Bronchial smooth muscle cell (primary cell): ENCODE measurements at places on chromosomes 7 and 10. TPM values are rescaled to one million over a fixed set of nuclear protein-coding genes. Genes with fewer than 3 reads are reported as not detected.

Gene GLI3
- total RNA-seq = 4.9 and 6.4 TPM in 2 replicates

Gene BICC1
- 74.9 and 78.8 TPM in 2 replicates for total RNA-seq

Gene CTAGE8
- total RNA-seq = 0.16 and 0.60 TPM in 2 replicates

Gene IDI2
- total RNA-seq = 0.09 TPM in 1 of 2 replicates, not detected in the other

Gene COL13A1
- total RNA-seq = 9.3 and 16.9 TPM in 2 replicates

Gene OPN1SW
- not detected in 2 replicates for total RNA-seq

Gene LRGUK
- 0.09 and 0.16 TPM in 2 replicates for total RNA-seq

Gene ZNF503
- total RNA-seq = 6.7 and 16.4 TPM in 2 replicates

Gene CFAP58
- total RNA-seq = 0.69 and 1.3 TPM in 2 replicates

Gene TMEM248
- total RNA-seq = 39.9 and 60.6 TPM in 2 replicates

Gene ITGB8
- 51.7 and 61.1 TPM in 2 replicates for total RNA-seq

Gene EVX1
- not detected in 2 replicates for total RNA-seq

Gene MCM7
- 24.1 and 28.4 TPM in 2 replicates for total RNA-seq

Gene SDK1
- 1.4 and 7.8 TPM in 2 replicates for total RNA-seq

Gene IQUB
- 0.63 and 0.69 TPM in 2 replicates for total RNA-seq

Gene CPXM2
- total RNA-seq = 9.3 and 41.5 TPM in 2 replicates

Gene ENO4
- total RNA-seq = 0.32 and 0.34 TPM in 2 replicates

Gene ACBD7
- total RNA-seq = 0.43 and 0.79 TPM in 2 replicates

Gene MMRN2
- 1.5 and 4.6 TPM in 2 replicates for total RNA-seq

Gene FGFBP3
- 0.17 and 0.47 TPM in 2 replicates for total RNA-seq

Gene NEUROD6
- not detected in 2 replicates for total RNA-seq

Gene CAV2
- total RNA-seq = 35.8 and 61.7 TPM in 2 replicates

Gene DRGX
- total RNA-seq = not detected in 2 replicates

Gene LRRTM3
- total RNA-seq = not detected in 2 replicates

Gene AGAP6
- total RNA-seq = 1.6 and 1.8 TPM in 2 replicates

Gene KBTBD2
- total RNA-seq = 23.2 and 30.6 TPM in 2 replicates

Gene GALNT17
- not detected in 2 replicates for total RNA-seq

Gene MGMT
- total RNA-seq = 32.6 and 39.7 TPM in 2 replicates

Gene INHBA
- total RNA-seq = 5.0 and 7.9 TPM in 2 replicates

Gene WNT16
- 0.09 and 0.32 TPM in 2 replicates for total RNA-seq

Gene NKX1-2
- total RNA-seq = not detected in 2 replicates

Gene CACNA2D1
- total RNA-seq = 29.1 and 33.3 TPM in 2 replicates

Gene PRKAR2B
- 2.4 and 3.4 TPM in 2 replicates for total RNA-seq

Gene PAXIP1
- 4.3 and 6.4 TPM in 2 replicates for total RNA-seq

Gene TCF7L2
- 2.1 and 4.3 TPM in 2 replicates for total RNA-seq

Gene GOLGA7B
- total RNA-seq = not detected in 2 replicates

Gene LIPN
- total RNA-seq = not detected in 2 replicates

Gene SPDYE1
- under 0.01 TPM in 1 of 2 replicates, not detected in the other for total RNA-seq
